ENCODE measurements at places on chromosomes 2 and 18.
A peak's percentile ranks its signal among the peaks of the same experiment; 100 is the strongest.

- DNase-seq, result no peak
These were observed 245.3 kb downstream of the XIRP2 start for GRCh38 chr2:167133614-167134013.

- DNase-seq, result peak; percentile 1
These were observed 235.6 kb downstream of the SCG2 start for GRCh38 chr2:223366566-223366965.

DNA sequence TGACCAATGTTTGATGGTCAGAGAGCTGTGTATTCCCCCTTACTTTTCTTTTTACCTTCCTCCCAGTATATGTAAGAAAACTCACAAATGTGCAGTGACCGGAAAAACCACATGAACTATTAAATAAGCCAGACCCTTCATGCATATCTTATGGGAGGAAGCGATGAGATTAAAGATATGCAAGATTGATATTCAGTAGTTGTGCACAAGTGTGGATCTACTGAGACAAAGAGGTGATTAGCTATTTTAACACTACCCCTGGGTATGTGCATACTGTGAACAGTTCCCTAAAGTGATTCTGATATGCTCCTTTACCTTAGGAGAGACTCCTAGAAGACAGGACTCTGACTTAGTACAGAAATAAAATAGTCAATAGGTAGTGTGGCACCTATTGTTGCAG is 328.3 kb downstream of the EPHA4 start:
- DNase-seq, result no peak

DNA sequence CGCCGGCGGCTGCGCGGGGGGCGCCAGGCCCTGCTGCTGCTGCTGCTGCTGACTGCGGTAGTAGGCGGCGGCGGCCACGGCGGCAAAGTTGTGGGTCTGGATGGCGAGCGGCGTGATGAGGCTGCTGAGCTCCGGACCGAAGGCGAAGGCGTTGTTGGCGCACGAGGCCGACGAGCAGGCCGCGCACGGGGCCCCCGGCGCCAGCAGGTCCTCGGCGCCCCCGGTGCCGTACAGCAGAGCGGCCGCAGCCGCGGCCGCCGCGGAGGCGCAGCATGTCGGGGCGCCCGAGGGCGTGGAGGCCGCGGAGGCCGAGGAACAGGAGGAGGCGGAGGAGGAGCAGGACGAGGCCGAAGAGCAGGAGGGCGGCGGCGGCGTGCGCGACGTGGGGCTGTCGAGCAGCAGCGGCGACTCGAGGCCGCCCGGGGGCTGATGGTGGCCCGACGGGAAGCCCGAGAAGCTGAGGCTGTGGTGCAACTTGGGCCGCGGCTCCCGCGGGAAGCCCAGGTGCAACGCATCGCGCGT is 1.8 kb downstream of the ZFP36L2 start:
- no peak for DNase-seq

GRCh38 chr18:12372406-12372805 is 4.6 kb downstream of the AFG3L2 start:
- DNase-seq, result no peak

DNA sequence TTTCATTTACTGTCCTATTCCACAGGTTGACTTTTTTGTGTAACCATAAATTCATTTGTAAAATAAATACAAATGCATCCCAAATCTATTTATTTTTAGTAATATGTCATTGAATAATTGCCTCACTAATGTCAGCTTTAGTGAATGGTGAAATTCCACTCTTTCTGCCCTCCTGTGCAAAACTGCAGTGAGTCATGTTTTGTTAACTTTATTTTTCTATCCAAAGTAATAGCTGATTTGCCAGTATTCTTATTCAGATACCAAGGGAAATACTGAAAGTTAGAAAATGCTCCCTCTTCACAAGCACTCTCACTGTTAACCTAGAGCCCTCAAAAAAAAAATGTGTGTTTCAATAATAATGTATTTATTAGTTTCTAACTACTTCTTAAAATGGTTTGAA is 322.8 kb downstream of the RIT2 start:
- no peak for DNase-seq

DNA sequence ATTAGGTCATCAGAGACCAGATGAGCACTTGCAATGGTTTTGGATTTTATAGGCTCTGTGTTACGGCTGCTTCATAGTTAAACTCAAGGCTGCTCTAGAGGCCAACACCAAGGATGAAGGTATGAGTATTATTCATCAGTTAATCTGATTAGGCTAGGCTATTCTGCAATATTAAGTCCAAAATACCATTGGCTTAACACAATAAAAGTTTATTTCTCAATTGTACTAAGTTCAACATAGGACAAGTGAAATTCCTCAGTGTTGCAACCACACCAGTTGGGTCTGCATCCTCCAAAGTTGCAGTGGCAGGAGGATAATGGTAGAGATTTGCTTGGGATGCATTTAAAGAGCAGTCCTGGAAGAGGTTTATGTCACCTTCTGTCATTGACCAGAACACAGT is 538.3 kb upstream of the CDH2 start:
- DNase-seq, result no peak

GRCh38 chr2:218983934-218984238 is 1.1 kb downstream of the FEV start:
- DNase-seq, result no peak

- peak; percentile 21 for DNase-seq
These were observed 18.0 kb downstream of the NMUR1 start for GRCh38 chr2:231512222-231512621.

DNA sequence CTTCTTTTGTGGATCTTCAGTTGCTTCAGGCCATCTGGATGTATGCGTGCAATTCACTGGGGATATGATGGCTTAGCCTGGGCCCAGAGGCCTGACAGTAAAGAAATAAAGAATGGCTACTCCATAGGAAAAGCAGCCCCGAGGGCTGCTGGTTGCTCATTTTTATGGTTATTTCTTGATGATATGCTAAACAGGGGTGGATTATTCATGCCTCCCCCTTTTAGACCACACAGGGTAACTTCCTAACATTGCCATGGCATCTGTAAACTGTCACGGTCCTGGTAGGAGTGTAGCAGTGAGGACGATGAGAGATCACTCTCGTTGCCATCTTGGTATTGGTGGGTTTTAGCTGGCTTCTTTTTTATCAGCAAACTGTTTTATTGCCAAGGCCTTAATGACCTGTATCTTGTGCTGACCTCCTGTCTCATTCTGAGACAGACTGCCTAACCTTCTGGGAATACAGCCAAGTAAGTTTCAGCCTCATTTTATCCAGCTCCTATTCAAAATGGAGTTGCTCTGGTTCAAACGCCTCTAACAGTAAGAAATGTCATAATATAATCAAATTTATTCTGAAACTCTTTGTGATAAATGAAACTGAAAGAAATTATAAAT is 60.5 kb downstream of the DSEL start:
- no peak for DNase-seq

DNA sequence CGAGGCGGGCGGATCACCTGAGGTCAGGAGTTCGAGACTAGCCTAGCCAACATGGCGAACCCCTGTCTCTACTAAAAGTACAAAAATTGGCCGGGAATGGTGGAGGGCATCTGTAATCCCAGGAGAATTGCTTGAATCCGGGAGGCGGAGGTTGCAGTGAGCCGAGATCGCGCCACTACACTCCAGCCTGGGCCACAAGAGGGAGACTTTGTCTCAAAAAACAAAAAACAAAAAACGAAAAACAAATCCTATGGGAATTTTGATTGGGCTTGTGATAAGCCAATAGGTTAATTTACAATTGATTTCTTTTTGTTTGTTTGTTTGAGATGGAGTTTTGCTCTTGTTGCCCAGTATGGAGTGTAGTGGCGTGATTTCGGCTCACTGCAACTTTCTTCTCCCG is 24.2 kb upstream of the TOGARAM2 start:
- no peak for DNase-seq

GRCh38 chr2:171703574-171704347 is 16.5 kb downstream of the DYNC1I2 start:
- peak; percentile 0 for DNase-seq

GRCh38 chr2:49901202-49902065 is 747.1 kb upstream of the FSHR start:
- no peak for DNase-seq

DNA sequence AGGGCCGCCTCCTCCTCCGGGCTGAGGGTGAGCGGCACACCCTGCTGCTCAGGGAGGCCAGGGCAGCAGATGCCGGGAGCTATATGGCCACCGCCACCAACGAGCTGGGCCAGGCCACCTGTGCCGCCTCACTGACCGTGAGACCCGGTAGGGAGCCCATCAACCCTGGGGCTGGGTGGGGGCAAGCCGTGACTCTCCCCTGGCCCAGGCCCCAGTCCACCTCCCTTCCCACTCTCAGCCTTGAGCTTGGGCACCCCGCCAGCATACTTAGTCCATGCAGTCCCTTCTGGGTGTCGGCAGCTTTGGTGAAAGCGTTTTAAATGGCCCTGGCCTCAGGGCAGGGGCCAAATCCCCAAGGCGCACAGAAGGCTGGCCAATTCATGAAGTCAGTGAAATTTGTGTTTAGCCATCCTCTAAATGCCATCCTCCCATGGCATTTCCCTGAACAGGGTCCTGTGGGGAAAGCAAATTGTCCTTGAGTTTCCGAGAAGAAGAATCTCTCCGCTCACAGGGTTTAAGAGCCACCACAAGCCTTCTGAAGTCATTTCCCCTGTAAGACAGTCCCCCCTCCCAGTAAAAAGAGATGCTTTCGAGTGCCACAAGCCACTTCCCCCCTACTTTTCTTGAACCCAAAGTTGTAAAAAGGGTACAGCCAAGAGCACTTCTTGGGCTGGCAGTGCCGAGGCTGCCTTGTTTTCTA is 17.2 kb downstream of the SPEG start:
- DNase-seq, result no peak

DNA sequence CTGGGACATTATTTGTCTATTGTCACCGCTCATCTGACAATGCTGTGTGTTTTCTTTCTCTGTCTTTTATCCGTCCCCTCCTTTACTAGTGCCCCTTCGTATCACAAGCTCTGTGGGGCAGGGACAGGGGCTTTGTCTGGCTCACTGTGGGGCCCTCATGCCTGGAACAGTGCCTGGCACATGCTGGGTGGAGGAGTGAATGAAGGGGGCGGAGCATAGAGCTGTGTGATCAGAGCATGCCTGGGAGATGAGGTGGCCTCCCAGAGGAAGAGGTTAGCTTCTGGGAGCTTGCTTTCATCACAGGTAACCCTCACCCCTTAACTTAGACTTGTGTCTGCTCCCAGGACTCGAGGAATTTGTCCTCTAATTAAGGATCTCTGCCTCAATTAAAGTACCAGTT is 16.4 kb downstream of the MTCL1 start:
- DNase-seq, result no peak

GRCh38 chr18:58315739-58316215 is 271.8 kb downstream of the NEDD4L start:
- no peak for DNase-seq

- peak; percentile 11 for DNase-seq
These were observed 1233.6 kb upstream of the TMEFF2 start for GRCh38 chr2:193428336-193428818.

DNA sequence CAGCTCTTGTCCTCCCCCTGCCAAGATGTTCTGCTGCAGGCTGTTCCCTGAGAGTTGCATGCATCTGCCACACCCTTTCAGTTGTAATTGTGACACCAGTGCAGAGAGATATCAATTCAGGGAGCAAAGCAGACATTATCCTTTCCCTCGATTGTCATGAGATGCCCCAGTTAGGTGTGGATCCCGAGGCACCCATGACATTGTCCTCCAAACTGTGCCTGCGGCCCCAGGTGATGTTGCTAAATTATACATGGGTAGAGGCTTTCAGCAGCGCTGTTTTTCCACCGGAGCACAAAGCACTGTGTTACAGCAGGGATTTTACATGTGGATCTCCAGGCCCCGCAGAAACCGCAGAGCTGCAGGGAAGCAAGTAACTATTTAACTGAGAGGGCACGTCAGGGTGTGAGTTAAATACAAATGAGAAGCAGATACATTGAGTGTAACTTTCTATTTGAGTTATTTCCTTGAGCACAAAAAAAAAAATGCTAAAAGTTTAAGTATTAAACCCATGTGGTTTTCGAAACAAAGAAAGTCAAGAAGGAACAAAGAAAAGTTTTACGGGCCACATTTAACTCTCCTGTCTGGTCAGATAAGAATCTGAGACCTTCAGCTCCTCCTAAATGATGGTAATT is 90.3 kb upstream of the BCL2L11 start:
- no peak for DNase-seq

GRCh38 chr2:37795938-37796337 is 124.5 kb upstream of the CDC42EP3 start:
- peak; percentile 37 for DNase-seq

DNA sequence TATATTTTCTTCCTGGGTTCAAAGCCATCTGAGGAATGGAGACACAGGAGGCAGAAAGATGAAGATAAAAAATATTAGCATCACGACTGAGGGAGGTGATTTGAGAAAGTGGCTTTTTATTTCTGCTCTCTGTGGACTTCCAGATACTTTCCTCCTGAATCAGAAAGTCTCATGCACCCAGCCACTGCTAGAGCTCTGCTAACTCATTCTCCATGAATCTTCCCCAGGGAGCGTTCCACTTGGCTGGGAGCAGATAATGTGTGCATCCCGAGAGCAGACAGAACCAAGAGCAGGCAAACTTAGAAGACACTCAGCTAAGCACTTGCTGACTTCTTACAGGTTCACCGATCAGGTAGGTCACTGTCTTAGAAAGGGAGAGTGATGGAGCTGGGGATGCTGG is 264.1 kb upstream of the THUMPD2 start:
- DNase-seq, result no peak

DNA sequence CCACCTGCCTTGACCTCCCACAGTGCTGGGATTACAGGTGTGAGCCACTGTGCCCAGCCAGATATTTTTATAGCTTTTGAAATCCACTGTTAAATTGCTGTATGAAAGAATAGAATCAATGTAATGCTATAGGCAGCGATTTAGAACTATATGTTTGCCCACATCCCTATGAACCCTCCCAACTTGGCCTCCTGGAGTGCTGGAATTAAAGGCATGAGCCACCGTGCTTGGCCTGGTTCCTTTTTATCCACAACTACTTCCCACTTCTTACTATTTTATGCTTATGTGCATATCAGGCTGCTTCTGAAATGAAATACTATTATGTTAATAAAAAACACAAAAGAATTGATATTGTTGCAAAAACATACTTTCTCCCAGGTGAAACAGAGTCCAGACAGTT is 11.6 kb upstream of the PTPN2 start:
- DNase-seq, result no peak

- DNase-seq, result peak; percentile 55
These were observed 891 bp downstream of the KDM3A start for GRCh38 chr2:86441882-86442641.

- no peak for DNase-seq
These were observed 29.7 kb downstream of the INPP5D start for GRCh38 chr2:233089851-233090250.

- peak; percentile 55 for DNase-seq
These were observed 130.9 kb upstream of the RAB12 start for GRCh38 chr18:8478166-8478967.

- no peak for DNase-seq
These were observed 22.2 kb downstream of the LANCL1 start for GRCh38 chr2:210454336-210454735.

GRCh38 chr2:42930025-42930581 is 137.7 kb upstream of the HAAO start:
- peak; percentile 45 for DNase-seq
